Thoracic aorta (tissue), 2 donors: ENCODE measurements at places on chromosomes 5 and 9. TPM values are rescaled to one million over a fixed set of nuclear protein-coding genes. Genes with fewer than 3 reads are reported as not detected.

DNA sequence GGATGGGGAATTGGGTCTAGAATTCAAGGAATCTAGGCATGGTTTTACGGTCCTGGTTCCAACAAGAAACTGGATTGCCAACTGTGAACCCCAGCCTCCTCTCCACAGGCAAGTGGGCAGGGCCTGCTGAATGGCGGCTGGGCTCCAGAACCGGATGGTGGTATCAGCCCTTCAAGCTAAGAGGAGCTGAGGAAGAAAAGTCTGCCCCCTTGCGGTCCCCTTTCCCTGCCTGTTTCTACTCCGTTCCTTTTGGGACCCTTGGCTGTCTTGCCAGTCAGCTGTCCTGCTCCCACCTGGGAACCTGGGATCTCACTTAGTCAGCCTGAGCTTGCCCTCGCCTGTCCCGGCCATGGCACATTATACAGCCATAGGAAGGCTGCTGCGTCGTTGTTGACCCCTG lies 234.4 kb upstream of the DAPK1 start:
- DNase-seq = no peak

- DNase-seq = no peak
These were observed 253.1 kb downstream of the PBX3 start for GRCh38 chr9:126000256-126000655.

TCF7 gene
- total RNA-seq = 0.54 TPM

MLANA gene
- total RNA-seq = not detected

DNA sequence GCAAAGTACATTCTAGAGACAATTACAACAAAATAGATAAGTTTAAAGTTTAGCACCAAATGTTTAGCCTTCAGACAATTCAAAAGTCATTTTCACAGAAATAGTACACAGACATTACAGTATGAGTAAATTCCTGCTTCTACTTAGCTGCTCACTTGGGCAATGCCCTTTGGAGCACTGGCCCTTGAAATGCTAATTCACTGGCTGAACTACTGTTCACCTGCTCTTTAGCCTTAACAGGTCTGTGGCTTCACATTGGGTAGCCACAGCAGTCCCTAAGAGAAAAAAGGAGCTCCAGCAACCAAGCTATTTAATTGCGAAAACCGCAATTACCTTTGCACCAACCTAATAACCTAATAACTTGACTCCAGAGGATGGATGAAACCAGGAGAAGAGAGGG lies 916.2 kb upstream of the DMAC1 start:
- no peak for DNase-seq
